ENCODE measurements at places on chromosomes 3 and 15. TPM values are rescaled to one million over a fixed set of nuclear protein-coding genes. Genes with fewer than 3 reads are reported as not detected.

GRCh38 chr3:127702151-127702578 is 29.4 kb downstream of the ABTB1 start:
- H3K27ac ChIP-seq, result no peak overlapping the region
- H3K27me3 ChIP-seq, result no peaks in the 10 kb centered on the region
- no peaks in the 10 kb centered on the region for H3K36me3 ChIP-seq

DNA sequence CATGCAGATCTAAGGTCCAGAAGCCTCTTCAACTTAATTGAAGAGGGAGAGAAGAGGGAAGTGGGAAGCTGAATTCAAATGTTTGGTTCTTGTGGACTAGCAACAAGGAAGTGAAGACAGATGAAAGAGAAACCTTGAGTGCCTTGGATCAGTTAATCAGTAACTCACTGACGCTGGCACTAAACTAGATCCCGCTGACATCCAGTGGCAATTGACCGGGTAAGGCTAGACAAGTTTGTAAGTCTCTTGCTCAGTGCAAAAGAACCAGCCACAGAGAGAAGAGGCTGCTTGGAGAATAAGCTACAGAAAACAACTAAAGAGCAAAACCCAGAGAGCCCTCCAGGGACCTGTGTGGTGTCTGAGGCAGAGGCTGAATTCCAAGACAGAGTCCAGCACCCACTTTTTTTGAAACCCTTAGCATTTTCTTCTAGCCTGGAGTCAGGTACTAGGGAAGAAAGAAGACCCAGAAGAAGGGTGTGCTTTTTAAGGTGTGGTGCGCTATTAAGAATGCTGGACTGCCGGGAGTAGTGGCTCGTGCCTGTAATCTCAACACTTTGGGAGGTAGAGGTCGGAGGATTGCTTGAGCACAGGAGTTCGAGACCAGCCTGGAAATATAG is 6.9 kb downstream of the PLCH1 start:
- H3K27ac ChIP-seq, result no peak overlapping the region
- no peak for DNase-seq
- no peaks in the 10 kb centered on the region for H3K36me3 ChIP-seq
- 0 out of 2 replicates have a peak, but pooled peaks cover 5% of the 10 kb centered on the region for H3K4me1 ChIP-seq

GRCh38 chr15:98120561-98120960 is 160.1 kb downstream of the ARRDC4 start:
- H3K36me3 ChIP-seq, result no peaks in the 10 kb centered on the region
- H3K4me3 ChIP-seq, result no peak overlapping the region
- H3K27me3 ChIP-seq, result peaks cover 54% of the 10 kb centered on the region
- H3K4me1 ChIP-seq, result no peaks in the 10 kb centered on the region

- no peak overlapping the region for H3K4me3 ChIP-seq
- H3K36me3 ChIP-seq, result no peaks in the 10 kb centered on the region
- H3K27ac ChIP-seq, result no peak overlapping the region
- DNase-seq, result peak; percentile 8
- no peaks in the 10 kb centered on the region for H3K27me3 ChIP-seq
Observed at GRCh38 chr3:128366652-128367051, 100.0 kb downstream of the DNAJB8 start.

DNA sequence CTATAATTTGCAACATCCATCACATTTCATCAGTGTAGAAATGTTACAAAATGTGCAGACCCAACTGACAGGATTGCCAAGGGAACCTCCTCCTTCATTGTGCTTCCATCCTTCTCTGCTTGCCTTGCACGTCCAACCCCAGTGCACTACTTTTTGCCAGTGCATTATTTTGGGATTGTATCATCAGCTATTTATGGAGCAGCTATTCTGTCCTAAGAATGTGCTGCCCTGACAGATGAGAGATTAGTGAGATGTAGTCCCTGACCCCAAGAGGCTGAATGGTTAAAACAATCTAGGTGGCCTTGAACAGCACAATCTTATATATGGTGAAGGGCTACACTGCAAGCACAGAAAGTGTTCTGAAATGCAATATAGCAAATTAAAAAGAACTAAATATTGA is 935.8 kb downstream of the IGSF11 start:
- no peaks in the 10 kb centered on the region for H3K4me1 ChIP-seq
- no peak for DNase-seq
- H3K4me3 ChIP-seq, result no peak overlapping the region

The MAGEL2 gene
- not detected for total RNA-seq

The CCK gene
- total RNA-seq, result 2.7 TPM
